ENCODE measurements at places on chromosomes 1 and 21.

- DNase-seq = no peak
Observed at GRCh38 chr1:55053265-55053954, 14.1 kb downstream of the PCSK9 start.

- DNase-seq = no peak
Observed at GRCh38 chr1:1034439-1034781, 14.5 kb downstream of the AGRN start.

DNA sequence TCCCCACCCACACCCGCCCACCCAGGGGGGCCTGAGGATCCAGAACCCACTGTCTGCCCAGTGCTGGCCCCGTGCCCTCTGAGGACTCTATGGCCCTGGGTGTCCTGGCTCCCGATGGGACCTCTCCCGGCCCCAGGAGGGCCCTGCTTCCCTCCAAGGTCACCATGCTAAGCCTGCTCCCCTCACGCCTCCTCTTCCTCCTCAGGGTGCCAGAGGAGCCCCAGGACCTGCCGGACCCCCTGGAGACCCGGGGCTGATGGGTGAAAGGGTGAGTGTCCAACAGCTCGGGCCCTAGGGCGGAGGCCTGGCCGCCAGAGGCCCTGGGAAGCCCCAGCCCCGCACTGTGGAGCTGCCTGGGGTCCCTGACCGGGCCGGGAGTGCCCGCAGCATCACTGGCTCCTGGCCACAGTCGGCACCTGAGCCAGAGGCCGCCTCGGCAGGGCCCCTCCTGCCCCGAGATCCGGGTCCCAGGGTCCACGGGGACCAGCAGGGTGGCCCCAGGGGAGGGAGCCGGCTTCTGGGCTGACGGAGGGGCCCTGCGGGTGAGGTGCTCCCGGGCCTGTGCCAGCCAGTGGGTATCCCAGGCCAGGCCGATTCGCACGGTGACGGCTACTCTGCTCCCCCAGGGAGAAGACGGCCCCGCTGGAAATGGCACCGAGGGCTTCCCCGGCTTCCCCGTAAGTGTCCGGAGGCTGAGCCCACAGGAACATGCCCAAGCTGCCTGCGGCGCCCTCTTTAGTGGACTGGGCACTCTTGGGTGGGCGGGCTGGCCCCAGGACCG lies 16.1 kb downstream of the COL6A1 start:
- DNase-seq = no peak

DNA sequence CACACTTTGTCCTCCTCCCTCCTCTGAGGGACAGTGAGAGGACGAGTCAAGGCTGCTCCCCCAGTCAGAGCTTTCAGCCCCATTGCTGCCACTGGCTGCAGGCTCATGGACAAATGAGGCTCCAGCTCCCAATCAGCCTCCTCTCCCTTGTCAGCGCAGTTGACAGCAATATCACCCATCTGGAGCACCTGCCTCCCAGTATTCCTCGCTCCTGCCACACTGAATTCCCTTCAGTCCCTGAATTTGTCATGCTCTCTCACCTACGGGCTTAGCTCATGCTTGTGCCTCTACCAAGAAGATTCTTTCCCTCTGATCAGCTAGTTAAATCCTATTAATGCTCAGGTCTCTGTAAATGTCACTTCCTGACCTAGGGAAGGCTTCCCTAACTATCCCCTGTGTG lies 54.4 kb upstream of the SYT6 start:
- no peak for DNase-seq

GRCh38 chr1:109874445-109874844 lies 36.2 kb upstream of the CSF1 start:
- no peak for DNase-seq

DNA sequence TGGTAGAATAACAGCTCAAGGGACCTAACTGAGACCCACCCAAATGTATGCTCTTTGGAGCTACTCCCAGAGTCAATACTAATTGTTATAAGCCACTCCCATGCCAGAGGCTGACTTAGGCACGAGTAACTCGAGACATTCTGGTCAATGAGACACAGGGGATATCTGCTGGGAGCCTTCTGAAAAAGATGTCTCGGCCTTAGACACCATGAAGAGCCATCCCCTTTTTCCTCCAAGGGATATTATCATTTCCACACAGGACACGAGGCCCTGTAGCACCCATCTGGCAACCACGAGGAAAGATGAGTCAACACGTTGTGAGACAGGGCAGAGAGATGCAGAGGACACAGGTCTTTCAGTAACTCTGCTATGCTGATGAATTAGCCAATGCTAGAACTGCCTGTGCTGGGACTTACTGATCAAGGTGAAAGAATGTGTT lies 30.7 kb downstream of the ITPKB start:
- DNase-seq = no peak

DNA sequence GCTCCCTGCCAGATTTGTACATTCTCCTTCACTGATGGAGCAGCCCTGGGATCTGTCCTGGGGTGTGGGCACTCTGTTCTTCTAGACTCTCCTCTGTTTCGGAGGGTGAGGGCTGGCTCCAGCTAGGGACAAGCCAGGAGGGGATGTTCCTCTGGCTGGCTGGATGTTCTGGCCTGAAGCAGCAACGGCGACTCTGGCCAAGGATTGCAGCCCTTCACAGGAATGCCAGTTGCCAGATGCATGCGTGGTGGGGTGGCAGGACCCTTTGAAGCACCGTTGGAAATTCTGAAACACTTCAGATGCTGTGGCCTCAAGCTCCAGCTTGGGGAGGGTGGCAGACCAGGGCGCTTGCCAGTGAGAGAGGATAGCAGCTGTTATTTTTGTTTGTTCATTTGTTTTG lies 210.9 kb downstream of the TRABD2B start:
- DNase-seq = no peak

DNA sequence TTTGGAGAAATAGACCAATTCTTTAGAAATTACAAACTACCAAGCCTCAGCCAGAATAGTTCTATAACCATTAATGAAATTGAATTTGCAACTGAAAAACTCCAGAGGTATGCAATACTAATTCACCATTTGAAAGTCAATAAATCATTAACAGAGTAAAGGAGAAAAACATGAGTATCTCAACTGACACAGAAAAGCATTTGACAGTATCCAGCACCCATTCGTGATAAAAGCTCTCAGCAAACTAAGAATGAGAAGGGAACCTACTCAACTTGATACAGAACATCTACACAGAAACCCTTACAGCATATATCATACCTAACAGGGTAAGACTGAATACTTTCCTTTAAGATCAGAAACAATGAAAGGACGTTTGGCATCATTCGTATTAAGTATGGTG lies 54.3 kb downstream of the ST6GALNAC5 start:
- DNase-seq = no peak

- no peak for DNase-seq
Observed at GRCh38 chr1:15290382-15290781, 43.4 kb downstream of the FHAD1 start.

- no peak for DNase-seq
Observed at GRCh38 chr1:212814537-212815334, 23.0 kb downstream of the TATDN3 start.

- no peak for DNase-seq
Observed at GRCh38 chr1:210587566-210587965, 258.9 kb downstream of the HHAT start.

DNA sequence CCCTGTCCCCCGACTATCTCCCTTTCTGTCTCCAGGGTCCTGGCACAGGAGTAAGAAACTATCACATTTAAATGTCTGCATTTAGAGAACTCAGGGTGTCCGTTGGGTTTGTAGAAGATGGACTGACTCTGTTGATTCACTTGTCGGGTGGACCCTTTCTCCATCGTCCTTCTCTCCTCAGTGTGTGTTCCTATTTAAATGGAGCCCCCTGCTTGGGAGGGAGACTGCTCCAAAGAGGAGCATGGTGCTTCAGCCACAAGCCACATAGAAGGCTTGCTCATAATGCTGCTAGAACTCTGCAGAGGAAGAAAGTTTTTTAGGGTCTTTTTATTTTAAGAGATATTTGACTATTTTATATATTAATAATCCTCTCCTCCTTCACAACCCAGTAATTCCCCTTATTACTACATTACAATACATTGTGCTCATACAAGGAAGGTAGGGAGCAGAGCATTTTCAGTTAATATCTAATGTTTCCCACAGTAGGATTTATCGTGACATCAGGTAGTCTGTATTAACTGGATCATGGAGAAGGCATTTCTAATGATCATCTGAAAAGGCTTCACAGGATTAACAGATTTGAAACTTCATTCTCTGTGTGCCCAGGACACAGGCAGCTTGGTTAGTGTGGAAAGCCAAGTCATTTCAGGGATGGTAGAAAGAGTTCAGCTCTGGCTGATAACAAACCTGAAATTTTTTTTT lies 13.8 kb downstream of the FGGY start:
- DNase-seq = no peak

DNA sequence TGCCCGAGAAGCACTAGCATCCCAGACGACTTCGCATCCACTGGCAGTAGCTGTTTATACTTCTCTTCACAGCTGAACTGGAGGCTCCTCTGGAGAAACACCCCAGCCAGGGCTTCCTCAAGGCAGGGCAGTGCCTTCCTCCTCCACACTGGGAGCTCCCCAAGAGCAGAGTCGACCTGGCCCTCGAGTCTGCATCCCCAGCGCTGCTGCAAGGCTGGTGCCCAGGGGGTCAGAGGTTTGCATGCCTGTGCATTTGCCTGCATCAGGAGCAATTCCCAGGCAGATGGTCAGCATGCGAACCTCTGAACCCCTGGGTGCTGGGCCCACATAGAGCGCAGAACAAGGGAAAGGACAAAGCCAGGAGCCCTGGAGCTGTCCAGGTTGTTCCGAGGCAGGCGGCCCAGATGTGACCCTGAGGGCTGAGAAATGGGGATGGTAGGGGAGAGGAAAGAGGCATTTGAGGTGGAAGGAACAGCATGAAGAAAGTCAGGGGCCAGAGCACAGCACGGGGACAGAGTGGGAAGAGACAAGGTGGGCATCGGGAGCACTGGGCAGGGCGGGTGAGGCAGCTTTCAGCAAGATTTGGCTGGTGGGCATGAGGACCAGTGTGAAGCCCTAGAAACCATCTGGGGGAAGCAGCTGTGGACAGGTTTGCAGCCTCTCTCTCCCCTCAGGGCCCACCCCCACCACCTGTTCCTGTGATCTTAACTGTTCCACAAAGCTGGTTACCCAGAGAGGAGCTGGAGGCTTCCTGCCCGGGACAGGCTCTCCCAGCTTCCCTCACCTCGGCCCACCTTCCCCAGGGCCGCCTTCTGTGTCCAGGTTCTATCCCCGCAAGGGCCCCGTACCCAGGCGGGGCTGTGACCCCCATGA lies 6.4 kb upstream of the S100A8 start:
- DNase-seq = no peak

DNA sequence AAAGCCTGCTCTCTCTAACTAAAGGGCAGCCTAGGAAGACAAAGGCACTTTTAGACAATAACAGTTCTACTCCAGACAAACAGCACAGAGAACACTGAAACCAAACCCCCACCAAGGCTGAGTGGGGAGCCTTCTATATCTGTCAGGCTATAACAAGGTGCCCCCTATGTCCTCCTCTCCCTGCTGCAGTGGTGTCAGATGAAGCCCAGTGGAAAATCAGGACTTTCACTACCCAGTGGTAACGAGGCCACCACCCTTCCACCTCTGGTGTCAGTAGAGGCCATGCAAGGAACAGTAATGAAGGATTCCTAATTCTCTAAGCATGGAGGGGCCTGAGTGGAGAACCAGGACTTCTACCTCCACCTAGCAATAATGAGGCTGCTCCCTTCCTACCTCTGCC lies 83.7 kb downstream of the ZSWIM5 start:
- DNase-seq = no peak

DNA sequence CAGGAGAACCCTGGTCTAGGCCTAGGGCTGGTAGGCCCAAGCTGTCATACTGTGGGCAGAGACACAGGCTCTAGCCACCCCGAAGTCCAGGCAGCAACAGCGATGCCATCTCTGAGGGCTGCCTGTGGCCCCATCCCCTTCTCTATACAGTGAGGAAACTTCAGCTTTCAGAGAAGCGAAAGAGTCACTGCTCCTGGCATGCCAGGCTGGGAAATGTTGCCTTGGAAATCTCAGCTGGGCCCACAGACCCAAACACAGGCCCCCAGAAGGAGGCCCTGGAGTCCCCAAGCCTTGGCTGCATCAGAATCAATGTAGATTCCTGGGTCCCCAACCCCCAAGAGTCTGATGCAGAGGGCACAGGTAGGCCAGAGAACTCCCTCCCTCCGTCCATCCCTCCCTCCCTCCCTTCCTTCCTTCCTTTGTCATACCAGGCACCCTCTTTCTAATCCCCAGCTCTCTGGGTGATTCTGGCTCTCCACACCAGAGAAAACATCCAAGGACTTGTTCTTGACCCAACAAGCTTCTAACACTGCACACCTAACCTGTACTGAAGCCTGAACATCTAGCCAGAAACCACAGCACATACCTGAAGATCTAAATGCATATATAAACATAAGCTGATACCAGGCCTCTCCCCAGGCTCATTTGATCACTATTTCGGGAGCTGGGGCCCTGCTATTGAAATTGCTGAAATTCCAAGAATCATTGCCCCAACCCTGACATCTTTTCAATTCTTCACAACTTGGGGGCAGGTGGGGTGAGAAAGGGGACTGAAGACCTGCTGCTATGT lies 143.2 kb upstream of the EDN2 start:
- DNase-seq = no peak

DNA sequence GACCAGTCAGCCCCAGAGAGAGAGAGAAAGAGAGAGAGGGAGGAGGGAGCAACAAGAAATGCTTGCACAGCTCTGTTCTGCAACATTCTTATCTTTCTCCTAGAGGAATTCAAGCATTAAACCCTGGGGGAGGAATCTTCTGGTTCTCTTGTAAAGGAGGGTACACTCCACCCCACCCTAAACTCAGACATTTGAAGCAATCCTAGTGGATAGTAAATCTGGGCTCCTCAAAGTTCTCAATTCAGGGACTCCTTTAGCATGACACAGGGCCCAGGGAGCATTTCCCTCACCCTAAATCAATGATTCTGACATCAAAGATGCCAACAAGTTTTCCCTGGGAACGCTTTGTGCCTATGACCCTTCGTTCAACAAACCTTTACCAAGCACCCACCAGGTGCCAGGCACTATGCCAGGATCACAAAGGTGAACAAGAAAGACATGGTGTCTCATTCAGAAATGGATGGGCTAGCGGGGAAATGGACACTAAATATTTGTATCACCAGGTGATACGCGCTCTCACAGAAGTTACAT lies 11.9 kb upstream of the CAPN2 start:
- no peak for DNase-seq

DNA sequence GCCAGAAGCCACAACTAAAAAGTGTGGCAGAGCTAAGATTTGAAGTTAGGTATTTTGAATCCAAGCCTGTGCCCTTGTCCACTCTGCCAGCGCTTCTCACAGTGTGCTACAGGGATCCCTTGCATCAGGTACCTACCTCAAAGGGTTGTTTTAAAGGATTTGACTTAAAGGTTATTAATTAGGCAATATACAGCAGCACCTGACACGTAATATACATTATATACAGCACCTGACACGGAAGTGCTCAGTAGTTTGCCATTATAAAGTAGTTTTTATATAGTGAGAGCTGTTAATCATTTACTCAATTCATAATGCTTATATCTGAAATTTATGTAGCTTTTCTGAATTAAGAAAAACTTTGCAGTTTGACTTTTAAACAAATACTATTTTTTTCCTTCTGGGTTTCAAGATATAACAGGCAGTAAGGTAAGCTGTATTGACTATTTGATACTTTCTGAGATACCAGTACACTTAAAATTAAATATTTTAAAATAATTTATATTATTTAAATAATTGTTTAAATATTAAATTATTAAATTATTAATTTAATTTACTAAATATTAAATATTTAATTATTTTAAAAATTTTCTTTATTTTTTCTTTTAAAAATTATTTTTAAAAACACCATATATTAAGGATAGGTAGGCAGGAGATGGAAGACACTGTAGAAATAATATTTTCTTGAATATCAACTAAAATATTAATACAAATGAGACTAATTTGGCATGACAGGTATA lies 33.3 kb downstream of the TSNAX start:
- no peak for DNase-seq

- no peak for DNase-seq
Observed at GRCh38 chr1:170238704-170239391, 93.1 kb downstream of the NTMT2 start.

Data from renal cortex interstitium (tissue), 15 donors.